ENCODE measurements at places on chromosomes 12 and 14.

DNA sequence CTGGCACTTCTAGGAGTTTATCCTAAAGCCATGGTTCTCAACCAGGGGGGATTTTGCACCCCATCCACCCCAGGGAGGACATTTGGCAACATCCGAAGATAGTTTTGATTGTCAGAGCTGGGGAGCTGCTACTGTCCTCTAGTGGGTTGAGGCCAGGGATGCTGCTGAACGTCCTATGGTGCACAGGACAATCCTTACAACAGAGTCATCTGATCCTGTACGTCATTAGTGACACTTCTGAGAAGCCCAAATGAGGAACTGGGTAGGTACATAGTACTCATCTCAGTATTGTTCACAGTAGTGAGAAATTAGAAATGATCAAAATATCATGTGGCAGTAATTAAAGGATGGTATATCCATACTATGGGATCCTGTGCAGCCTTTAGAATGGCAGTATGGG, 185.1 kb downstream of the CHST11 start:
- DNase-seq: no peak

- DNase-seq: no peak
Observed at GRCh38 chr14:24335461-24336171, 745 bp upstream of the ADCY4 start.

DNA sequence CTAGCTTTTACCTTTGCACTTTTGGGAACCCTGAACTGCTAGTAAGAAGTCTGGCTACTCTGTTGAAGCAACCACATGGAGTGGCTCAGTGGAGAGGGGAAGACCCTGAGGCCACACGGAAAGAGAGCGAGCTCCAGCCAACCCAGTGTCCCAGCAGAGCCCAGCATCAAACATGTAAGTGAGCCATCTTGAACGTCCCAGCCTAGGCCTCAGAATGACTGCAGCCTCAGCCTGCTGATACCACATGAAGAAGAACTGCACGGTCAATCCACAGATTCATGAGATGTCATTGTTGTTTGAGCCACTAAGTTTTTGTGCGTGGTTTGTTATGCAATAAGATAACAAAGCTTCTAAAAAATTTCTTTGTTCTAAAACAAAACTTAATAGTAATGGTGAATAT, 40.2 kb downstream of the TFCP2 start:
- DNase-seq: no peak

- no peak for DNase-seq
Observed at GRCh38 chr12:47790676-47791350, 17.8 kb downstream of the SLC48A1 start.

GRCh38 chr14:98323836-98324235, 948.2 kb downstream of the BCL11B start:
- no peak for DNase-seq

GRCh38 chr12:124075841-124076240, 102.8 kb downstream of the ZNF664 start:
- no peak for DNase-seq

DNA sequence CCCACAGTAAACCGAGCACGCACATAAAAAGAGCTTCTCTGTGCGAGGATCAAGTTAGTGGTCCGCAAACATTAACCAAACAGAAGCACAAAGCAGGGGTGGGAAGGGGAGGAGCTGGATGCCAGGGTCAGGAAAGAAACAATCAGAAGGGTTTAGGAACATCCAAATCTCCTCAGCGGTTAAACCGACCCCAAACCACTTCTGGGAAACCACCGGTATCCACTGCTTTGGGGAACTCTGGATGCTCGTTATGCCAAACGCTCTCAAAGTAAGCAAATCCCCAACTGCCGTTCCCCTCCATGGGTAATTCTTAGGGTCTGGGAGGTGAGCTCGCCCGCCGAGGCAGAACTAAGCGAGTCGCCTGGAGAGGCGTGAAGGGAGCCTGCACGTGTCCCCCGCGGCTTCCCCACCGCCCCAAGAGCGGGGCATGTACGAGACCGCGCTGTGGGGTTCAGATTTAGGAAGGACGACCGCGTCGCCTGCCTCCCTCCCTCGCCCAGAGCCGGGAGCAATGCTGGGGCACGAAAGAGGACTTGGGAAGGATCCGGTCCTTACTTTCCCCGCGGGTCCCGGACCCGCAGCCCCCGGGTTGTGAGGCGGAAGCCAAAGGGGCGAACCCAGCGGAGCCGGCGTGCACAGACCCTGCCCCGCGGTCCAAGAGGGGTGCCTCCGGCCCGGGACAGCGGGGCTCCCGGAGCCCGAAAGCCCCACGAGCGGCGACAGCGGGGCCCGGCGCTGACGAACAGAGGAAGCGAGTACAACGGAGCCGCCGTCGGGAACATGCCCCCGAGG, 711 bp downstream of the SBNO1 start:
- DNase-seq: no peak

DNA sequence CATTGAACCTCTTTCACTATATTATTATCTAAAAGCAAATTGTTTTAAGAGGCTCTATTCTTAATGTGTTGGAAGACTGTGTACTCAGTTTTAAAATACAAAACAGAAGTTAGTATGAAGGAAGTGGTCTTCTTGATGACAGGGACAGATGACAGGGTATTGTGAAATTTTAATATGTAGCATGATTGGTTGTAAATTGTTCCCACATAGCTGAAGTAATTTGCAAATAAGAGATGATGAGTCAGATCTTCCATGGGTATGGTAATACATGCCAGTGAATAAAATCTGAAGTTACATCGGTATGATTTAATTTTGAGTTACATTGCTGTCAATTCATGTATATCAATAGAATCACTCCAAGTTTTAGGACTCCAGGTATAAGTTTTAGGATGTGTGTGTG, 454.8 kb downstream of the AEBP2 start:
- DNase-seq: no peak

GRCh38 chr12:47730341-47730744, 5.1 kb upstream of the ENDOU start:
- no peak for DNase-seq

DNA sequence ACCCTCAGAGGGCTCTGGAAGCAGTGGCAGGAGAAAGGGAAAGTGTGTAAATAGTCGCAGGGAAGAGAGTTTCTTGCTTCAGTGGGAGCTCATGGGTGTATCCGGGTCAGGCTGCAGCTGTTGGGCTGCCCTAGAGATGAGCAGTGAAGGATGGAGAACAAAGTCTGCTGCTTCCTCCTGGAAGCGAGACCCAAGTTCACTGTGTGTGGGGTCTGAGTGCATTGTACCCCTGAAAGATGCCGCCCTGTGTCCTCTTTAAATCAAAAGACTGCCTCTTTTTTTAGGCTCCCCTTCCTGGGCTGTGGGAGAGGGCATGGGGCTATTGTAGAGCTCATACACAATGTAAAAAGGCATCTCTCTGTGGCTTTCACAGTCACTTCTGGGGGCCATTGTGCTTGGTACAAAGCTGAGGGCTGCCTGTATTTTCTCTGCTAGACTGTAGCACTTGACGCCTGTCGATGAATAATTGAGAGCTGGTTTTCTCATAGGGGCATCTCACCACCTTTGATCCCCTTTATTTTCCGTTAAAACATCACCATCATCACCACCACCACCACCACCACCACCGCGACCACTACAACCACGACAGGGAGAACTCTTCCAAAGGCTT, 16.7 kb downstream of the CHST11 start:
- no peak for DNase-seq

- no peak for DNase-seq
Observed at GRCh38 chr12:107241411-107241810, 148.1 kb upstream of the CRY1 start.

DNA sequence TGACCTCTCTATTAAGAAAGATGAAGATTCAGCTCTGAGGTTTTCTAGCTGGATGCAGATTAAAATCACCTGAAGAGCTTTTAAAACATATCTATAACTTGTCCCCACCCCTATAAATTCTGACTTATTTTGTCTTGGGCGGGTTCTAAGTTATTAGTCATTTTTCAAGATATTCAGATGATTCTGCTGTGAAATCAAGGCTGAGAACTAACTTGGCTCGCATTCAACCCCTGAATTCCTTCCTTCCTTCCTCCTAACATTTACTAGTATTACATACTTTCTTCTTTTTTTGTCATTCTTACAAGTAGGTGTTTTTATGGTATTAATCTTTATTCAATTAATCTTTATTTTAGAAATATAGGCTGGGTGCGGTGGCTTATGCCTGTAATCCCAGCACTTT, 55.4 kb downstream of the SSPN start:
- DNase-seq: no peak

GRCh38 chr14:100532906-100533655, 54.1 kb downstream of the BEGAIN start:
- no peak for DNase-seq

DNA sequence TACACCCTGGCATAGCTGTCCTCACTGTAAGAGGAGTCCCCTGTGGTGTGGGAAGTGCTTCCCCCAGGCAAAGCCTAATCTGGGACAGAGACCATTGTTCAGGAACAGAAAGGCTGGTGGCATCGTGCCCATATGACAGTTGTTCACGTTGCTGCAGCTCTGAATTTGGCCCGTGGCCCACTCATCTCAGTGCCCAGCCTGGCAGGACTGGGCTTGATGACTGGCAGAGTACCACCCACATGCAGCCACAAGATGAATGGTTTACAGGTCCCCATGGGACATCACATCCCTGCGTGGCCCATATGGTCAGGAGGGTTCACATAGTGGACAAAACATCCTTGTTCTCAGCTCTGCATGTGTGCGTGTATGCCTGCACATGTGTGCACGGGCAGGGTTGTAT, 17.5 kb downstream of the IQSEC3 start:
- peak; percentile 90 for DNase-seq

DNA sequence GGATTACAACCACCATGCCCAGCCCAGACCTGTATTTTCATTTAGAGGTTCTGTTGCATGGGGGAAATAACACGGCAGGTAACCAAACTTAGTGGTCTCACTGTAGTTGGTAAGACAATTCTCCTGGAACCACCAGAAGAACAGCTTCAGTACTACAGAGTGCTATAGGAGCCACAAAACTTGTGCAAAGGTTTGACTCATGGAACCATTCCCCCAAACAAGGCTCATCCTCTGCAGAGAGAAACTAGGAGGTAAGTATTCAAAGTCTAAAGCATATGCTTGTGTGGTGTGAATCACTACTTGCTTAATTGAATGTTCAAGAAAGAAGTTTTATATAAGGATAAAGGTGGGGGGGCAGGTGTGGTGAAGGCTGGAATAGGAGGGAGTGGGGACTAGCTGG, 58.7 kb downstream of the GNS start:
- no peak for DNase-seq

- no peak for DNase-seq
Observed at GRCh38 chr12:2043054-2043453, 9.7 kb upstream of the CACNA1C start.

- DNase-seq: no peak
Observed at GRCh38 chr12:115835445-115835844, 442.0 kb downstream of the MED13L start.

DNA sequence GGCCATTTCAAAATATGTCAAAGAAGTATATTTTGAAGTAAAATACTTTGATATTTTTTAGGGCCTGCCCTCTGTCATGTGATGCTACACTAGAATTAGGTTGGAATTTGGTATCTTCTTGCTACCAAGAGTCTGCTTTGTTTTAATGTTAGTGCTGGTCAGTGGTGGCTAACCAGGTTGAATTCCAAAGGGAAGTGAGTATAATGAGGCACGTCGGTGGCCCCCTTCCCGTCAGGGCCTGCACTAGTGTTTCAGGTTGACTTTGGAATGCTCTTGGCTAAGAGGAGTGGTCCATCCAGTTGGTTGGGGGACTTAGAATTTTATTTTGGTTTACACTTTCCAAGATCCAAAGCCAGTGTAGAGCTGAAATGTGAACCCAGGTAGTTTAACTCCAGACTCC, 185.4 kb downstream of the NOVA1 start:
- no peak for DNase-seq

DNA sequence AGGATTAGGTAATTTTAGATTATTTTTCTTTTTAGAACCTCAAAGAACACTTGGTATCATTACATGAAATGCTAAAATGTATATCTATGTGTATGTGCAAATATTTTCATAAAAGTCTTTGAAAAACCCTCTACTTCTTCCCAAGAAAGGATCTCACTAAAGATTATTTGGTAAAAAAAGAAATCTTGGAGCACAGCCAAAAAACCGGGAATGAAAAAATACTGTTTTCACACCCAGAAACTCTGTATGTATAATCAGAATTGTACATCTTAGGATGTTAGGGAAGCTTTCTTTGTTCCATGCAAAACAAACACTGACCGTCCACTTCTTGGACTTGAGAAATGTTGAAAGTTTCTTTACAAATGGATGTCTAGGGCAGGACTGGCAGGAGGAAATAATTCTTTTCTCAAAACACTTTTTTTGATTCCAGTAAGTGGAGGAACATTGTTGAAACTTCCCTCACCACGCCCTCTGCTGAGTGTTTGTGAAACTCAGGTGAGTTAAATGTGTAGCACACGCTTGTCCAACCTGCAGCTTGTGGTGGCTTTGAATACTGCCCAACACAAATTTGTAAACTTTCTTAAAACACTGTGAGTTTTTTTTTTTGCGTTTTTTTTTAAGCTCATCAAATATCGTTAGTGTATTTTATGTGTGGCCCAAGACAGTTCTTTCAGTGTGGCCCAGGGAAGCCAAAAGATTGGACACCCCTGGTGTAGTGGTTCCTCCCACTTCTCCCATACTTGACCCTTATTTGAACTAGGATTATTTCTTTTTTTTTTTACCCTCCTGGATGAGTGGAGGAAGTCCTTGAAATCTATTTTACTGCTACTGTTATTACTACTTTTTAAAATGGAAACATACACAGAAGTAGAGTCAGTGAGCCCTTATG, 26.6 kb downstream of the FBXO34 start:
- DNase-seq: no peak

Data from NCI-H2081 (cell line).